Activated T-helper 2 cell treated with anti-CD3 and anti-CD28 coated beads, Interferon-gamma antibody, Interleukin-2, Interleukin-4, amounts not matched to agents 10 μg/mL and 5 μg/mL and 100 μg/mL, durations not matched to agents 14 hours and 24 hours and 36 hours (primary cell): ENCODE measurements at places on chromosomes 3 and 15. TPM values are rescaled to one million over a fixed set of nuclear protein-coding genes. Genes with fewer than 3 reads are reported as not detected.

The SPINT1 gene
- total RNA-seq = 22.5 and 24.5 TPM in 2 replicates

- no peak overlapping the region for H3K27ac ChIP-seq
- peaks cover 31% of the 10 kb centered on the region for H3K27me3 ChIP-seq
- no peak for DNase-seq
- H3K36me3 ChIP-seq = no peaks in the 10 kb centered on the region
- H3K4me1 ChIP-seq = no peaks in the 10 kb centered on the region
- no peak overlapping the region for H3K4me3 ChIP-seq
These were observed 15.5 kb downstream of the FSD2 start for GRCh38 chr15:82790321-82790720.

The CCR3 gene
- not detected in 2 replicates for total RNA-seq

DNA sequence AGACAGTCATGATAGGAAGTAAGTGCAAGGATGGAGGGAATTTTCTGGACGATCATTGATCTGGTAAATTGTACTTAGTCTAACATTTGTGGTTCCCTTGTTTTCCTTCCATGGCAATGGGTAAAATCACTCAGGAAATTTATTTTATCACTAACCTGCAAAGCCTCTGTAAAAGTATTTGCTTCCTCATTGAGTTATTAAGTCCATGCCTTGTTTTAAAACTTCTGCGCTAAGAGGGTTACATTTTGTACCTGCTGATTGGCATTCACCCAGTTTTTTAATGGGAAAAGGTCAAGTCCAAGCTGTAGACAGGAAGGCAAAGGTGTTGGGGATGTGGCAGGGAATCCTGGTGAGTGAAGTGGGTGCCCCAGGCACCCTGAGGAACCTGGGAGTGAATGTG lies 146.2 kb upstream of the NR2F2 start:
- H3K27ac ChIP-seq = no peak overlapping the region
- no peaks in the 10 kb centered on the region for H3K4me1 ChIP-seq
- H3K27me3 ChIP-seq = no peaks in the 10 kb centered on the region
- H3K4me3 ChIP-seq = no peak overlapping the region
- H3K36me3 ChIP-seq = no peaks in the 10 kb centered on the region

- no peak overlapping the region for H3K27ac ChIP-seq
- H3K4me3 ChIP-seq = no peak overlapping the region
- no peaks in the 10 kb centered on the region for H3K4me1 ChIP-seq
These were observed 40.8 kb upstream of the ST3GAL6 start for GRCh38 chr3:98722389-98722788.

The HYAL1 gene
- 0.23 and 0.59 TPM in 2 replicates for total RNA-seq

GRCh38 chr3:120908795-120909601 lies 993 bp downstream of the STXBP5L start:
- no peak for DNase-seq
- H3K4me3 ChIP-seq = peak overlapping the region; percentile 41
- H3K36me3 ChIP-seq = no peaks in the 10 kb centered on the region
- no peak overlapping the region for H3K27ac ChIP-seq

GRCh38 chr3:187852842-187853730 lies 107.8 kb upstream of the BCL6 start:
- no peaks in the 10 kb centered on the region for H3K27me3 ChIP-seq
- H3K36me3 ChIP-seq = no peaks in the 10 kb centered on the region
- DNase-seq = no peak
- no peak overlapping the region for H3K27ac ChIP-seq

- no peak overlapping the region for H3K27ac ChIP-seq
- DNase-seq = no peak
- H3K4me1 ChIP-seq = no peaks in the 10 kb centered on the region
- no peaks in the 10 kb centered on the region for H3K36me3 ChIP-seq
- no peak overlapping the region for H3K4me3 ChIP-seq
These were observed 540.6 kb downstream of the NLGN1 start for GRCh38 chr3:173938159-173938558.

GRCh38 chr3:8887435-8888300 lies 75.6 kb downstream of the RAD18 start:
- H3K36me3 ChIP-seq = peaks cover 37% of the 10 kb centered on the region
- H3K4me3 ChIP-seq = no peak overlapping the region

The TRAIP gene
- total RNA-seq = 21.0 and 26.6 TPM in 2 replicates

DNA sequence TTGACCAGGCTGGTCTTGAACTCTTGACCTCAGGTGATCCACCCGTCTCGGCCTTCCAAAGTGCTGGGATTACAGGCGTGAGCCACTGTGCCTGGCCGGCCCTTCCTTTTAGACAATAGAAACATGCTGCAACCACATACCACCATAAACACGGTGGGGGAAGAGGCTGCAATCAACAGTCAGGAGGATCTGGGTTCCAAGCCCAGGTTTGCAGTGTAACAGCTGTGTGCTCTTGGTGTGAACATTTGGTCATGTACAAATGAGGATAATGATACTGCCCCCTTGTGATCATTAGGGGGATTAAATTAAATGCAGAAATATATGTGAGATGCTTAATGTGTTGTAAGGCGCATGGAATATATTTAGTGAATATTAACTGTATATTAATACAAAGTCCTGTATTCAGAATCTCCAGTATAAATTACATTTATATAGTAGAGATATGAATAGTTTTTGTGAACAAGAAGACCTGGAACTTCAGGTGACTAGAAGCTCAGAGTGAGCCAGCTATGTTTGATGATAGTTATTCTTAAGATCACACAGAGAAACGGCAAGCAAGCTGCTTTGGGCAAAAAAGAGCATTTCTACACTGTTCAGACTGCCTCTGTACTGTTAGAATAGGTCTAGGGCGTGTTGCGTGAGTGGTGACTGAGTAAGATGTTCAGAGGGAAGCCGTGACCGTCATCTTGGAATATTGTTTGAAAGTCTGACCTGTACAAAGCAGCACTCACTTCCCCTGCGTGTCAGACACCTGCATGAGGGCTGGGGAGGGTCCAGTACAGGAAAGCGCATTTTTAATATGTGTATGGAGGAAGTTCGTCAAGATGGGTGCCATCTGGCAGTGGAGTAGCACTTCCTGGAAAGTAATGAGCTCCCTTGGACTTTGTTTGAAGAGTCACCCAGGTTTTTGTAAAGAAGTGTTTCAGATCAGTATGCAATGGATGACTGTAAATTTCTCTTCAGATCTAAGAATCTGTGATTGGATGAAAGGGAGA lies 125.8 kb downstream of the PGPEP1L start:
- H3K27ac ChIP-seq = no peak overlapping the region
- no peaks in the 10 kb centered on the region for H3K36me3 ChIP-seq
- no peaks in the 10 kb centered on the region for H3K4me1 ChIP-seq
- no peak for DNase-seq
- no peak overlapping the region for H3K4me3 ChIP-seq
- H3K27me3 ChIP-seq = no peaks in the 10 kb centered on the region

The PLA2G4E gene
- not detected in 2 replicates for total RNA-seq

The POTEB3 gene
- total RNA-seq = not detected in 2 replicates

DNA sequence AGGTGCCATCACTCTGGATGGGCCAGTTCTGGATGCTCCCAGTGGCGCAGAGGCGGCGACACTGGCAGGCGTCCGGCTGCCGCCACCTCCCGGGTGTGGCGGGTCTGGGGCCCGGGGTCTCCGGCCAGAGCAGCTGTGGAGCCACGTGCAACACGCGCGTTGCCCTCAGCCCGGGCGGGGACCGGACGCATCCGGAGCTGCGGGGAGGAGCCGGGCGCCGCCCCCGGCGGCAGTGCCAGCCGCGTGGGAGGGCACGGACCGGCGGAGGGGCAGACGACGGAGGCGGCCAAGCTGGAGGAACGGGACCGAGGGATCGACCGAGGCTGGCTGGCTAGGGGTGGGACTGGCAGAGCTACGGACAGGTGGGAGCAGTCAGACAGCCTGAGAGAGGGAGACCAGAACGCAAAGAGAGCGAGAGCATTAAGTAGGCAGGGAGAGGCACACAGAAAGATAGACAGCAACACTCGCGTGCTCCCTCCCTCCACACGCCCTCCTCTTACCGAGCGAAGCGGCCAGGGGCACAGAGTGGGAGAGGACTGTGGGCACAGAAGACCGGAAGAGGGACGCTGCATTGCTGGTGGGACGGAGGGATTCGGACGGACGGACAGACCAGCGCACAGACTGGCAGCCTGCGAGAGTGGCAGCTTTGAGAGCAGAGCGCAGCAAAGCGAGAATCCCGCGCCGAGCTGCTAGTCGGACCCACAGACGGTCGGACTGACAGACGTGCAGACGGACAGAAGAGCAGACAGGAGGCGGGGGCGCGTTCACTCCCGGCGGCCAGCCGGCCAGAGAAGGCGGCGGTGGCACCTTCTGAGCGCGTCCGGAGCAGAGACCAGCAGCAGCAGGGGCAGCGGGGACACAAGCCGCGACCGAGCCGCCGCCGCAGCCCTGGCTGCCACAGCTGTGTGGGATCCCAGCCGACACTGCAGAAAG lies at the start of gene ARPP21:
TSS of gene ARPP21 (plus strand) at position 272 of the 933 bp plus-strand sequence. CDS start 42,227 bp downstream, outside the sequence.
- no peak within 1 kb of the TSS for H3K27ac ChIP-seq
- peaks cover 43% of the 10 kb centered on the region for H3K27me3 ChIP-seq
- H3K4me3 ChIP-seq = peak within 1 kb of the TSS; percentile 60
- DNase-seq = no peak

The MYH15 gene
- 0.09 and 0.14 TPM in 2 replicates for total RNA-seq

DNA sequence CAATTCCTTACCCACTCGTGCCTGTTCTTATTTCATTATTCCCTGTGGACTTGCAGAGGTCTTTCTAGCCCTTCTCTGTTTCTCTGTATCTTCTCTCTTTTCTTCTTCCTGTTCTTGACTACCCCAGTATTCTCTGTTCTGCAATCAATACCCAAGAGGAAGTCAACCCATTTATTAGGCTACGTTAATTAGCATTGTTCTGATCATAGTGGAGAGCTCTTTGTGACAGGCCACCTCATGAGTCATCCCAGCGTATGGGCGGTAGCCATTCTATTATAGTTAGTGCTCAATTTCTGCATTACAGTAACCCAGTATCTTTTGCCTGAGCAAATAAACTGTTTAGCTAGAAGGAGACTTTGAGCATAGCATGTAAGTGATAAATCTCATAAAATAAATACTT lies 259.5 kb upstream of the GRM7 start:
- H3K27me3 ChIP-seq = no peaks in the 10 kb centered on the region
- no peak overlapping the region for H3K27ac ChIP-seq
- DNase-seq = no peak
- no peak overlapping the region for H3K4me3 ChIP-seq

DNA sequence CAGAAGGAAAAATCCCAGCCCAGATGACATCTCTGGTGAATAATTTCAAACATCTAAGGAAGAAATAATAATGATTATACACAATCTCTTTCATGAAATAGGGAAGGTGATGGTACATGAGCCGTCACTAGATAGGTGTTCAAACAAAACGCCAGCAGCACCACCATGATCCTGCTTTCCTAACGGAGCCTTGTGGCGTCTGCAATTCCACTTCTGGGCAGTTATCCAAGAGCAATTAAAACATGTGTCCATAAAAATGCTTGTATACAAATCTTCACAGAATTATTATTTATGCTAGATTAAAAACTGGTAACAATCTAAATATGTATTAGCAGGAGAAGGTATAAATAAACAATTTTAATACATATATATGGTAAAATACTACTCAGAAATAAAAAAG lies 33.7 kb downstream of the RTP4 start:
- H3K36me3 ChIP-seq = no peaks in the 10 kb centered on the region
- no peak overlapping the region for H3K27ac ChIP-seq
- H3K4me1 ChIP-seq = no peaks in the 10 kb centered on the region
- no peak overlapping the region for H3K4me3 ChIP-seq
- no peak for DNase-seq

The EAF2 gene
- total RNA-seq = 18.5 and 19.2 TPM in 2 replicates

The TGM4 gene
- total RNA-seq = not detected in 2 replicates

DNA sequence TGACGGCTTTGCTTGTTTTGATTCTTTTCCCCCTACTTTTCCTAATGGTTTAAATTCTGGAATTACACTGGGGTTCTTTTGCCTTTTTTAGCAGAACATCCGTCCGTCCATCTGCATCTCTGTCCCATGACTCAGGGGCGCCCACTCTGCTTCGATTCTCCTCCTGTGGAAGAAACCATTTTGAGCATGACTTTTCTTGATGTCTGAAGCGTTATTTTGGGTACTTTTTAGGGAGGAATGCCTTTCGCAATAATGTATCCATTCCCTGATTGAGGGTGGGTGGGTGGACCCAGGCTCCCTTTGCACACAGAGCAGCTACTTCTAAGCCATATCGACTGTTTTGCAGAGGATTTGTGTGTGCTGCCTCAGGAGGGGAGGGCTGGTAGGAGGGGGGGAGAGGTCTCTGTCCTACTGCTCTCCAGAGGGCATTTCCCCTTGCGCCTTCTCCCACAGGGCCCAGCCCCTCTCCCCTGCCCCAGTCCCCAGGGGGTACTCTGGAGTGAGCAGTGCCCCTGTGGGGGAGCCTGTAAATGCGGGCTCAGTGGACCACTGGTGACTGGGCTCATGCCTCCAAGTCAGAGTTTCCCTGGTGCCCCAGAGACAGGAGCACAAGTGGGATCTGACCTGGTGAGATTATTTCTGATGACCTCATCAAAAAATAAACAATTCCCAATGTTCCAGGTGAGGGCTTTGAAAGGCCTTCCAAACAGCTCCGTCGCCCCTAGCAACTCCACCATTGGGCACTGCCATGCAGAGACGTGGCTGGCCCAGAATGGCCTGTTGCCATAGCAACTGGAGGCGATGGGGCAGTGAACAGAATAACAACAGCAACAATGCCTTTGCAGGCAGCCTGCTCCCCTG lies 19.5 kb upstream of the BSN start:
- H3K36me3 ChIP-seq = peaks cover 29% of the 10 kb centered on the region
- no peak for DNase-seq
- no peak overlapping the region for H3K4me3 ChIP-seq
- H3K27ac ChIP-seq = no peak overlapping the region
- no peaks in the 10 kb centered on the region for H3K27me3 ChIP-seq

GRCh38 chr3:177174607-177175170 lies 22.6 kb downstream of the TBL1XR1 start:
- H3K4me3 ChIP-seq = no peak overlapping the region
- H3K27me3 ChIP-seq = no peaks in the 10 kb centered on the region
- H3K4me1 ChIP-seq = peaks cover 31% of the 10 kb centered on the region
- DNase-seq = no peak

DNA sequence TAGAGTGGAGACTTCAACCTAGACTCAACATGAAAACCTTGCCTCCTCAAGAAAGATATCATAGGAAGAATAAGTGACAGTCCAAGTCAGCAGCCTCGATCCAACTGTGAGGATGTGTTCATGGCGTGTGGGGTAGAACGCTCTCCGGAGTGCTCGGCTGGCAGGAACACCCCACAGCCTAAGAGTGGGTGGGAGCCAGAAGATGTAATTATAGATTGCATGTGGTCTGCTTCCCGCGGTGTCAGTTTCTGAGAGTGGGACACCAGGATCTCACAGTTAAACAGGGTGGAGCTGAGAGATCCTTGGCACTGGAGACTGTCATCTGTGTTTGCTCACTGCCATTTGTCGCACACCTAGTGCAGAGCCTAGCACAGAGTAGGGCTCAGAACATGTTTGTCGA lies 158.0 kb downstream of the CTNNB1 start:
- H3K27me3 ChIP-seq = no peaks in the 10 kb centered on the region
- no peak overlapping the region for H3K4me3 ChIP-seq
- H3K4me1 ChIP-seq = no peaks in the 10 kb centered on the region
- no peak for DNase-seq
- no peaks in the 10 kb centered on the region for H3K36me3 ChIP-seq

GRCh38 chr3:11643201-11643603 lies 513 bp downstream of the VGLL4 start:
- peak overlapping the region; percentile 91 for H3K4me3 ChIP-seq
- DNase-seq = no peak
- H3K36me3 ChIP-seq = peaks cover 38% of the 10 kb centered on the region
- H3K4me1 ChIP-seq = peaks cover 35% of the 10 kb centered on the region
- peak overlapping the region; percentile 92 for H3K27ac ChIP-seq
- H3K27me3 ChIP-seq = peaks cover 8% of the 10 kb centered on the region

GRCh38 chr15:64213646-64214045 lies 50.8 kb upstream of the PPIB start:
- H3K4me1 ChIP-seq = peaks cover 32% of the 10 kb centered on the region
- no peaks in the 10 kb centered on the region for H3K27me3 ChIP-seq
- peaks cover 19% of the 10 kb centered on the region for H3K36me3 ChIP-seq

The IL20RB gene
- 1.3 TPM in 2 replicates for total RNA-seq

The ACTRT3 gene
- total RNA-seq = 1.3 and 1.7 TPM in 2 replicates
